ENCODE measurements at places on chromosomes 11 and 22. TPM values are rescaled to one million over a fixed set of nuclear protein-coding genes. Genes with fewer than 3 reads are reported as not detected.

Gene ACRV1
- total RNA-seq, result not detected

Gene RIC3
- total RNA-seq, result not detected

Gene B3GAT1
- total RNA-seq, result not detected

Gene RAPSN
- not detected for total RNA-seq

Gene CHADL
- total RNA-seq, result 0.99 TPM

Gene C1QTNF4
- total RNA-seq, result not detected

Gene DEFB131B
- total RNA-seq, result not detected

Data from fibroblast of the aortic adventitia (primary cell).